SHP77 (cell line): ENCODE measurements at places on chromosomes 7 and 10.

DNA sequence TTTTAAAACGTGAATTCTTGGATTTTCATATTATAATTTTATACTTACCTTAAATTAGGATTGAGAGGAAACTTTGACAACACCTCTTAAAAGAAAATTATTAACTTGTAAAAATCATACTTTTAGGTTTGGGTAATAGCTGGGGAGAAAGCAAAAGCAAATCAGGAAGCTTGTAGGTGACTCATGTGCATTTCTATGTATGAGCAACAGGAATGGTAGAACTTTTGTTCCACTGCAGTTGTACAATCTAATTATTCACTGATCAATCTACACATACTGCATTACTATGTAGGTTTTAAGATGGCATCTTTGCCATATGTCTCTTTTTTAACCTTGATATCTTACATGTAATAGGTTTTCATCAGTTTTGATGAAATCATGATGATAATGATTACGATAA lies 223.2 kb downstream of the PRKG1 start:
- no peak for DNase-seq

GRCh38 chr7:204326-204725 lies 12.0 kb downstream of the FAM20C start:
- no peak for DNase-seq

- DNase-seq = no peak
Observed at GRCh38 chr10:50398381-50398780, 147.1 kb upstream of the ASAH2 start.

DNA sequence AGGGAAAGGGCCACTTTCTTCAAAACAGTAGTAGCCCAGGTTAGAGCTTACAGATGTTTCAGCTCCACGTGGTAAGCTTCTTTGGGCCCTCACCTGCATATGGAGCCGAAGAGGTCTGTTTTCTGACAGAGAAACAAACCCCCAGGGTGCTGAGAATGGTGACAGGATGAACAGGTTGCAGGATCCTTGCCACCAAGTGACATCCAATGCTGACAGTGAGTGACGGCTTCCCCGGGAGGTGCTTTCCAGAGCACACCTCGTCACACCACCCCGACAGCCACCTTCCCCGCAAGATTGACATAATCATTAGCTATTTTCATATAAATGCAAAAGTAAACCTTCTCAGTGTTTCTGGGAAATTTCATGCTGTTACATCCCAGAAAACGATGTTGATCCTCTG lies 109.3 kb upstream of the BTBD16 start:
- DNase-seq = no peak

DNA sequence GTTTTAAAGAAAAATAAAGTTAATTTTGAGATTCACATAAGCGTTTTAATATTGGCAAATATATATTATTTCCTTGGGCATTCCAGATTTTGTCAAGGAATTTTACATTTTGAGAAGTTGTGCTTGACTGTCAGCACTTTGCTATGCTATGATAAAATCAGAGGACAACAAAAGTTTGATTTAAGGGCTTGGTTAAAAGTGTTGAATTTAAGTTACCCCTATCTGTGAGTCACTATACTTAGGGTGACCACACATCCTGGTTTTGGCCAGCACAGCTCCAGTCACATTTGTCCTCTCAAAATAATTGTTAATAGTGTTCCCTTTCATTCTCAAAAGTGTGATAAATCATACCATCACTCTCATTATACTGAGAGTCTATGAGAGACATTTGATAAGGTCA lies 34.2 kb upstream of the ANK3 start:
- DNase-seq = no peak

DNA sequence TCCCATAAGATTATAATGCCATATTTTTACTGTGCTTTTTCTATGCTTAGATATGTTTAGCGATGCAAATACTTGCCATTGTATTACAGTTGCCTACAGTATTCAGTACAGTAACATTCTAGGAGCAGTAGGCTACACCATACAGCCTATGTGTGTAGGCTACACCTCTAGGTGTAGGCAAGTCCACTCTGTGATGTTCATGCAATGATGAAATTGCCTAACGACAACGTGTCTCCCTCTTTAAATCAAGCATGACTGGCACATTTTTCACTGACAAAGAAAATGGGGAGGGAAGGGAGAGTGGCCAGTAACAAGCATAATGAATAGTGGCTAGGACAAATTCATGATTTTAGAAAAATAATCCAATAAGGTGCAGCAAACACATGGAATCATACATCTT lies 1.7 kb downstream of the NCAPG2 start:
- DNase-seq = no peak

DNA sequence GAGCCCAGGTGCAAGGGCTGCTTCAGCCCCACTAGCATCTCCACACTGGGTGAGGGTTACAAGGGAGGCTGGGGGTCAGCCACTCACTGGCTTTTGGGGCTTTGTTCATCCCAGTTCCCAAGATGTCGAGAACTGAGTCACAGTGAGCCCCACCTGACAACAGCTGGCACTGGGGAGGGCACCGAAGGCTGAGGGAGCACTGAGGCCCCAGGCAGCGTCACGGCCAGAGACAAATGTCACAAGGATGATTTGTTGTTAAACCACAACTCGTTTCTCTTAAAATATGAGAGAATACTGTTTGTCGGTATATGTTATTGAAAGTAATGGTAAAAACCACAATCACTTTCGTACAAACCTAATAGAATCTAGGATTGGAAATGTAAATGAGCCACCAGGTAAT lies 219.9 kb downstream of the CELF2 start:
- DNase-seq = no peak

DNA sequence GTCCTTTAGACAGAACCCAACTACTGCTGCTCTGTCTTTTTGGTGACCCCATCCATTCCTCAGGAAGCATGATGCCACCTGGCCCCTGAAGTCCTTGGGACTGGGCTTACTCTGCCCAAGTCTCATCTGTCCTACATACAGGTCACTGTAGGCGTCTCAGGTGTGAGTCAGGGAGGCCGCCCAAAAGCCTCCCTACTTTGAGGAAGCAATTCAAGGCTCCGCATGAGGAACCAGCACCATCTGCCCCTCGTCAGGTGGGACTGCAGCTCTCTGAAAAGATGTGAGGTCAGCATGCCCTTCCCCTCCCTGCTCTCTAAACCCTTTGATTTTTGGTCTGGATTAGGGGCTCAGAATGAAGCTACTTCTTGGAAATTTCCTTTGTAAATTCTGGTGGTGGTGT lies 354.8 kb downstream of the CXCL12 start:
- DNase-seq = no peak

DNA sequence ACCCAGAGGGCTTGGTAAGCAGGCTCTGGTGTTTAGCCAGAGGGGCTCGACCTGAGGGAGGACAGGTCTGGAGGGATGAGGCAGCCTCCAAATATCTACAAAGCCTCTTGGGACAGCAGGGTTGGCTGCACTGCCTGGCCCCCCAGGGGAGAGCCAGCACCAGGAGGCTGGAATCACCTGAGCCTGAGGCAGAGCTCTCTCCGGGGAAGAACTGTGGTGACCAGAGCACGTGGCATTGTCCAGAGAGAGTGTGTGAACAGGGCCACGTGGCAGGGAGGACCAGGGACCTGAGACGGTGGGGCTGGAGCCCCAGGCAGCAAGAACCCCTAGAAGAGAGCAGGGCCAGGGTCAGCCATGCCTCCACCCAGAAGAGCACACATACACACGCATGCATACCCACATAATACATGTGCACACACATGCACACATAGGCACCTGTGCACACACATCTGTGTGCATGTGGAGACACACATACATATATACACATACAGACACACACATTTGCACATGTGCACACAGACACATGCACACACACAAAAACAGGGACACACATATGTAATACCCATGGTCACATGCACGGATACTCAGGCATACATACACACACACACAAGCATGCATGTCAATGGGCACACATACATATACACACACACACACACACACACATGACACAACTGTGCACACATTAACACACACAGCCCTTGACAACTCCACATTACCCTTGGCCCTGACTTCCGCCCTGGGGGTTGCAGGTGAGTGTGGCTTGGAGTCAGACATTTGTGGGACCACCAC lies 94.9 kb downstream of the MYL10 start:
- DNase-seq = no peak

GRCh38 chr7:51006483-51007235 lies 224.0 kb upstream of the GRB10 start:
- no peak for DNase-seq

DNA sequence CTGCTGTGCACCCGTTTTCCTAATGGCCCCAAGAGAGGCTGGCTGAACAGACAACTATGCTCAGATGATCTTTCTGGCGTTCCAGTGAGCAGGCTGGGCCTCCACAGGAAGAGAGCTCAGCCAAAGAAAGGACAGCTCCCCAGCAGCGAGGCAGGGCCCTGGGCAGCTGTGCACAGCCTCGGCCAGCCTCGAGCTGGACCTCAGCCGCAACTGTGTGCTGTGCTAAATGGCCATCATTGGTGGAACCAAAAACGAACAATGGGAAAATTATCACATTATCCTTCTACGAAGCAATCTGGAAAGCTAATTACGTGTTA lies 97.5 kb downstream of the CTBP2 start:
- DNase-seq = no peak

DNA sequence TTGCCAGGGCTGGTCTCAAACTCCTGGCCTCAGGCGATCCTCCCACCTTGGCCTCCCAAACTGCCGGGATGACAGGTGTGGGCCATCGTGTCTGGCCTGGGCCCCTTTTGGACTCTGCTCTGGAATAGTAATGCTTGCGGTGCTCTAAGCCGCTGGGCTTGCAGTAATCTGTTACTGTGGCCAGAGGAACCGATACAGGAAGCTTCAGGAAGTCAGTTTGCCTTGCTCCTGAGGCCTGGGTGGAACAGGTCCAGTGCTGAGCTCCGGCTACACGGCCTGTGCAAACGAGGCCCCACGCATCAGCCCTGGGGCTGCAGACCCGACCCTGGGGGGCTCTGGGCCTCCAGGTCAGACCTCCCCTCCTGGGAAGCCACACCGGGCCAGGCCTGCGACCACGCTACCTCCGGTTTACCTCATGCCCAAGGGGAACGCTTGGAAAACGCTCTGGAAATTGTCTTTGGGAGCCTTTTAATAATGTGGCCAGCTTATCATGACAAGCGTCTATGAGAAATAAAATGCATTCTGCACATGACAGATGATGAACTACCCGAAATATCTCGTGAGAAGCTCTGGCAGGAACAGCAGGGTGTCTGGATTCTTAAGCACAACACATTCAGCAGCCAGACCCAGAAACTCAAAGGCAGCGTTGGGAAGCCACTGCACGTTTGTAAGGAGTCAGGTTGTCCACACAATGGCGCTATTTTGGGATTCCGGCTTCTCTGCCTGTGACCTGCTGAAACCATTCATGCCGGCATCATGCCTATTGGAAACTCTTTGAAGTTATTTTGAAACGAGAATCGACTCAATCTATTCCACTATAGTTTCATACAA lies 10.1 kb upstream of the ADAP1 start:
- peak; percentile 36 for DNase-seq

GRCh38 chr7:94559972-94560371 lies 50.4 kb downstream of the CASD1 start:
- no peak for DNase-seq

DNA sequence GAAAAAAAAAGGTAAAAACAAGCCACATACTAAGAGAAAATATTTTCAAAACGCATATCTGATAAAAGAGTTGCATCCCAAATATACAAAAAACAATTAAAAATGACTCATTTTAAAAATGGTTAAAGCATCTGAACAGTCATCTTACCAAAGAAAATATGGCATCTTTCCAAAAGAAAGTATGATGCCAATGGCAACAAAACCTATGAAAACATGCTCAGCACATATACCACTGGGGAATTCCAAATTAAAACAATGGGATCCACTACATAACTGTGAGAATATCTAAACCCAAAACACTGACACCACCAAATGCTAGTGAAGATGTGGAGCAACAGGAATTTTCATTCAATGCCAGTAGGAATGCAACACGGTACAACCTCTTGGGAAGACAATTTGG lies 39.3 kb downstream of the VSTM2A start:
- DNase-seq = no peak

- DNase-seq = no peak
Observed at GRCh38 chr7:112985377-112985987, 101.1 kb downstream of the GPR85 start.

GRCh38 chr7:128203047-128203491 lies 38.0 kb upstream of the LEP start:
- DNase-seq = no peak

DNA sequence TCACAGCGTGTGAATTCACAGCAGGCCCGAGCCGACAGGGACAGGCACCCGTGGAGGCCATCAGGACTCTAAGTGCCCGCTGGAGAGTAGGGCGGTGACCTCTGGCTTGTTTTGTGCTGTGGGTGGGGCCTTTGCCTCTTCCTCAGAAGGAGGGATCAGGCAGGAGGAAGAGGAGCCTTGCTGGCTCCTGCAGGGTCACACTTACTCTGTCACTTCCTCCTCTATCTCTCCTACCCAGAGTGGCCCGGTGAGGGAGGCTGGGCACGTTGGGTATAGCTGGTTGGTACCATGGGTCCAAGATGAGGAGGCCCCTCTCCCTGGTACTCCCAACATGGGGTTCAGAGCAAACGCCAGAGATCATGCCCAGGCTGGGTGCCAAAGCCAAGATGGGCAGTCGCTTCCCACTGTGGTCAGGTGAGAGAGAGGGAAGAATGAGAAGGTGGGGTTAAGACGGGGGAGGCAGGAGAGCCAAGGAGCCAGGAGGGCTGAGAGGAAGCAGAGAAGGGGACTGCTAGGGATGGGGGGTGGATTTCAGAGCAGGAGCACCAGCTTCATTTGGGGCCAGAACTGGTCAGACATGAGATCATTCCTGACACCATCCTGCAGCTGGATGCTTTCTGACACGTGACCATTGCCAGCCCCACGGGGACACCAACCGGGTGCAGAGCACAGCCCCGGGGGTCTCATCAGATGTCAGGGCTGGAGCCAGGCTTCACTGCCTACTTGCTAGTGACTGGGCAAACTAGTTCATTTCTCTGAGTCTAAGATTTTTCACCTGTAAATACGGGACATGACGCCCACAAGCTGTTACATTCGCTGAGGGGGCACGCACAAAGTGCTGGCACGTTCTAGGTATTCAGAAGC lies 54.8 kb upstream of the CACUL1 start:
- no peak for DNase-seq

GRCh38 chr7:134686786-134687185 lies 40.1 kb downstream of the BPGM start:
- DNase-seq = no peak

GRCh38 chr10:96387601-96388000 lies 28.8 kb upstream of the OPALIN start:
- no peak for DNase-seq

GRCh38 chr10:4249841-4250586 lies 465.0 kb upstream of the KLF6 start:
- DNase-seq = no peak

GRCh38 chr10:15348579-15348978 lies 22.5 kb downstream of the FAM171A1 start:
- peak; percentile 8 for DNase-seq
